Hindlimb muscle (tissue), 1 donor: ENCODE measurements at places on chromosomes 13 and 19. TPM values are rescaled to one million over a fixed set of nuclear protein-coding genes. Genes with fewer than 3 reads are reported as not detected.

The ZNF540 gene
- 3.6 TPM for polyA plus RNA-seq

The GFY gene
- polyA plus RNA-seq, result not detected

The DIRAS1 gene
- 1.3 TPM for polyA plus RNA-seq

The PSMC4 gene
- polyA plus RNA-seq, result 61.6 TPM

The SIGLEC7 gene
- polyA plus RNA-seq, result 0.76 TPM

The ZNF836 gene
- 9.0 TPM for polyA plus RNA-seq

The ZNF653 gene
- 6.7 TPM for polyA plus RNA-seq

GRCh38 chr19:10086591-10087192 lies 575 bp downstream of the SHFL start:
- no peak for DNase-seq

DNA sequence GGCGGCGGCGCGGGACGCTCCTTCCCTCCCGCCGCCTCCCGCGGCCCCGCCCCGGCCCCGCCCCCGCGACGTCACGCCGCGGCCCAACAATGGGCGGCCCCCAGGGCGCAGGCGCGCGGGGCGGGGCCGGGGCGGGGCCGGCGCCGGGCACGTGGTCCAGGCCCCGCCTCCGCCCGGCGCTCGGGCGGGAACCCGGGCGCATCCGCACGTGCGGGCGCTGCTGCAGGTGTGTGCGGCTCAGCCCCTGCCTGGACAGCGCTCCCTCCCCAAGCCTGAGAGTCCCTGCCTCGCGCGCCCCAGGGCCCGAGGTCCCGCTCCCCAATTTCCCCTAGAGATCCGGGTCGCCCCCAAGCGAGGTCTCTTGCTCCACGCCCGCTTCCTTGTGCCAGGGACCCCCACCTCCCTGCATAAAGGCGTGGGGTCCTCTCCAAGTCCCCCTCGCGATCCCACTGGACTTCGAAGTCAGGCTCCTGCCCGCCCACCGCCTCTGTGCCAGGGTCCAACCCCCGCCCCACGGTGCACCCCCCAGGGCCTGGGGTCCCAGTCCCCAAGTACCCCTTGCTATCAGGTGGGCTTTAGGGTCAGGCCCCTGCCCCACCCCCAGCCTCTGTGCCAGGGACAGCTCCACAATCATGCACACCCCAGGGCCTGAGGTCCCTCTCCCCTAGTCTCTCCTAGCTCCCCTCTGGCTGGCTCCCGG lies at the start of gene MEX3D:
MEX3D (minus strand) TSS at position 6 of the 700 bp plus-strand sequence. CDS start 267 bp downstream, outside the sequence.
- peak; percentile 81 for DNase-seq

GRCh38 chr13:30654430-30654829 lies 36.7 kb downstream of the USPL1 start:
- DNase-seq, result no peak

- no peak for DNase-seq
Observed at GRCh38 chr13:110345701-110346100, 38.6 kb downstream of the COL4A2 start.

GRCh38 chr19:57068921-57069697 lies 50.7 kb upstream of the USP29 start:
- DNase-seq, result peak; percentile 53

DNA sequence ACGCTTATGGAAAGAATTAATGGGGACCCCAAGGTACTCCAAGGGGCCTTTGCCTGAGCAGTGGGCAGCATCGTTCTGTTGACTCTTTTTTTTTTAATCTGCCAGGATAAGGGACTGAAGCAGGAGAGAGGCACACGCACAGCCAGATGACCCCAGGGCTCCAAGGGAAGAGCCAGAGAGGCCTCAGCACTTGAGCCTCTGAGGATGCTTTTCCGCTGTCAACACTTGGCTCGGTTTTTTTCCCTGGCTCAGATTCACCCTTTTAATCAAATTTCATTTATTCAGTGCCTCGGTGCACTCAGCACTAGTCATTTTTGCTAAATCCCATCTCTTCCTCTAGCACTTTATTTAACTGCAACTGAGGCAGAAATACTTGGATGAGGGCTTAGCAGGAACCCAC lies 226.3 kb downstream of the FGF9 start:
- no peak for DNase-seq

DNA sequence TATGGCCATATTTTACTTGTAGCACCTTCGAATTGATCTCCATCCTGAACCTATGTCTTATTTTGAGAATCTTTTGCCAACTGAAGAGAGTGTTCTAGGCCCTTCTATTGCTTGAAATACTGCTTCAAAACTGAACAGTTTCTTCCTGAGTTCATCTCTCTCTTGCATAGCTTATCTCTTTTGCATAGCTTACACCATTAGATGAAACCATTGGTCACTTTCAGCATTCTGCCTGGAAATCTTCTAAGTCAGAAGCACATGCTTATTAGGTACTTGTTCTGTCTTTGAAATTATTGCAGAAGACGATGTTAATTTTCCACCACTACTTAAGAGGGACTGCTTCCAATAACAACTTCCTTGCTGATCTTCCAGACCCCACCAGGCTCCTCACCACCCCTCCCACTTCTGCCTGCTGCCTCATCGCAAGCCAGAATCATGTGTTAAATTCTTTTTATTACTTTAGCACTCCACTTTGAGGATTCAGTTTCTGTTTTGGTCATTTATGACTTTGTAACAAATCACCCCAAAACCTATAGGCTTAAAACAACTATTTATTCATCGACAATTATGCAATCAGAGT lies 122.4 kb upstream of the MAB21L1 start:
- no peak for DNase-seq

- no peak for DNase-seq
Observed at GRCh38 chr13:93723316-93723715, 496.7 kb downstream of the GPC6 start.

DNA sequence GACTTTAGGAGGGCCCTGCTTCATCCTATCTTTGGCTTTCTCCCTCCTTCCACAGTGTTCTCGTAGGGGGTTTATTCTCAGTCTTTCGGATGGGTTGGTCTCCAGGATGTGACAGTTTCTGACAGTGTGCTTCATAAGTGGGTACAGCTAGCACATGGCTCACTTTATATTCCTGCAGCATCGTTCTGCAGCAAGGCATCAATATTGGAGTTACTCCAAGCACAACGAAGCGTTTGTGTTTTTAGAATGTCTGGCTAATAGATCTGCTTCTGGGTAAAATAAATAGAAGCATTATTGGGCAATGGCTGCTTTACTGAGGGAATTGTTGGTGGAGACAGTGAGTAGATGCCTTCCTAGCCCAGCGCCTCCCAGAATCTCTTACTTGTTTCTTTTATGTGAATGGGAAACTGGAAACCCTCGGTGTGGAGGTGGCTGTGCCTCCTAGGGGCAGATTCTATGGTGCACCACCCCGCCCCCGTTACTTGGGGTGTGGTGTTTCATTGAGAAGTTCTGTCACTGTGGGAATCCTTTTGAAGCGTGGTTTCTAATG lies 2.0 kb downstream of the FARP1 start:
- DNase-seq, result no peak

GRCh38 chr19:32744555-32745325 lies 25.2 kb downstream of the TDRD12 start:
- no peak for DNase-seq
